ENCODE measurements at places on chromosomes 7 and 10.

- DNase-seq: no peak
Observed at GRCh38 chr10:34403512-34403911, 411.6 kb downstream of the PARD3 start.

DNA sequence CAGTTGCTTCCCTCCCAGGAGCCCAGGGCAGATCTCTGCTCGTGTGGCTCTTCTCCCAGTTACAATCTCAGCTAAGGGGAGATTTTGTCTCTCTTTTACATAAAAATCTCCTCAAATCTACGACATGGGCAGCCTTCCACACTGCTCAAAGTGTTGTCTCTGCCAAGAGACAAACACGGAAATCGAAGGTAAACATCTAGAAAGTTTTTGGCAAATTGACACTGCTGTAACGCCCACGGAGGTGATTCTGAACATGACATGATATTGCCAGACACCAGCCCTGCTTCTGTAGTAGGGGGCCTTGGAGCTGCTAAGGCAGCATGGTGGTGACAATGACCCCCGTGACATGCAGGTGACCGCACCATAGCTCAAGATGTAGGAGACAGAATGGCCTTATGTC lies 128.3 kb downstream of the CCDC3 start:
- no peak for DNase-seq

GRCh38 chr10:124279882-124280281 lies 138.8 kb downstream of the OAT start:
- no peak for DNase-seq

- DNase-seq: no peak
Observed at GRCh38 chr10:23418051-23418681, 20.7 kb upstream of the OTUD1 start.

DNA sequence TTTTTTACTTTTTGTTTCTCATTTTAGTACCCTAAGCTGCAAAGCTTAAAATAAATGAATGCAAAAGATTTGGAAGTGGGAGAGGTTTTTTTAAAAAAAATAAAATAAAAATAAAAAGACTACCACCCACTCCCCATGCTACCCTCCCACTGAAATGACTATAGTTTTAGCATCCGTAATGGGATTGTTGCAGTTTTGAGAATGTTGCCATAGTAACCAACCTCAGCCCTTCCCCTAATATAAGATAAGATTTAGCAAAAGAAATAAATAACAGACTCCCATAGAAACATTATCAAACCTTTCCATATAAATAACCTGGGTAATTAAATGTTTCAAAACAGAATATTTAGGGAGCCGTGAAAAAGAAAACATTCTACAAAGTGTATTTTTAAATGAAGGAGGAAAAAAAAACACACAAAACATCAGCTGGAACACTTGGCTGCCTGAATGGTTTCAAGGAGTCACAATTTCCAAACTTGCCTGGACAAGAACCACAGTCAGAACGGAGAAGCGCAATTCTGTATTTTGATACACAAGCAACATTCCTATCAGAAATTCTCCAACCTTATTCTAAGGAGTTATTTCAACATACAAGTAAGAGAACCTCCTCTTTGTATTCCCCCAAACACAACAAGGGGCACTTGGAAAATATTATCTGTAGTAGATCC lies 57.4 kb downstream of the DGKI start:
- DNase-seq: no peak

- DNase-seq: no peak
Observed at GRCh38 chr7:15400440-15400839, 161.4 kb downstream of the AGMO start.

DNA sequence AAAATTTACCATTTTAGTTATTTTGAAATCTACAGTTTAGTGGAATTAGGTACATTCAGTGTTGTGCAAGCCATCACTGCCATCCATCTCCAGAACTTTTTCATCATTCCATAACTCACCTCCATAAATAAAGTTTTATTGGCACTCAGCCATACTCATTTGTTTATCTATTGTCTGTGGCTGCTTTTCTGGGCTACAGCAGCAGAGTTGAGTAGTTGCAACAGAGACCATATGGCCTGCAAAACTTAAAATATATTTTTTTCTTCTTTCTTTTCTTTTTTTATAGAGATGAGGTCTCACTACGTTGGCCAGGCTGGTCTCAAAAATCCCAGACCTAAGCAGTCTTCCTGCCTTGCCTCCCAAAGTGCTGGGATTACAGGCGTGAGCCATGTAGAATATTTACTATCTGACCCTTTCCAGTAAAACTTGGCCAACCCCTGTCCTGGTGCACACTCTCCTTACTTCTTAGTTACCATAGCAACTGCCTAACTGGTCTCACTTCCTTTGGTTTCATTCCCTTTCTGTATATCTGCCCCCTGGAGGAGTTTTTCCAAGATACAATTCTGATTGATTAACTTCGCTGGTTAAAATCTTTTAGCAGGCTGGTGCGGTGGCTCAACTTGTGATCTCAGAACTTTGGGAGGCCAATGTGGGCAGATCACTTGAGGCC lies 133.2 kb downstream of the CUX1 start:
- DNase-seq: peak; percentile 92

DNA sequence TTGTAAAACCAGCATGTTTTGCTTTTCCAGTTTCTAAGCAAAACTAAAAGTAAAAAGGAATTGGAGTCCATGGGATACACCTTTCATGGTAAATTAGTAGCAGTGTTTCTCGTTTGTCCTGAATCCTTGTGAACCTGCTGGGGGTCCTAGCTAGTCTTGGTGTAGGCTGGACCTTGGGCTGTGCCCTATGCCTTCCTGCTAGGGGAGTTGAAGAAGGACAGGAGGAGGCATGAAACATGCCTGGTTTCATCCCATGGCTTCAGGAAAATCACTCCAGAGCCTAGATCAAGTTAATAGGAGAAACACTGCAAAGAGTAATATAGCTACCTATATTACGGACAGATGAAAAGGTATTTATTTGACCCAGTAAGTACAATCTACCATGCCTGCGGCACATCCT lies 41.1 kb upstream of the GDF10 start:
- DNase-seq: no peak

DNA sequence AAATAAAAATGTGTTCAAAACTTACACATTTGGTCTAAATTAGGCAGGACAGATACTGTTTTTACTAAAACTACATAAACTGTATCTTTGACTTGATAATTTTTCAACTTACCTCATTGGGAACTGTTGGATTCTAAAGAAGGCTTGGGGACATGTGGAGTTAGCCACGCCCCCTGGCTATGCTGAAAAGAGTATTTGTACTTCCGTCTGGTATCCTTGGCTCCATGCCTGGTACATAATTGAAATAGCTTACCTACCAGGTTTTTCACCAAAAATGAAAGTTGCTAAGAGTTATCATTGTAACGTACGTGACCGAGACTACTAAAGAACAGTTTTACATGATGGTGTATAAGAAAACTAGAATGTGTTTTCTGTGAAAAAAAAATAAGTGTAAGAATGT lies 604.8 kb upstream of the IGFBP3 start:
- DNase-seq: peak; percentile 48

- DNase-seq: no peak
Observed at GRCh38 chr10:508726-509125, 180.7 kb downstream of the DIP2C start.

GRCh38 chr10:59323831-59324401 lies 38.4 kb downstream of the FAM13C start:
- no peak for DNase-seq

DNA sequence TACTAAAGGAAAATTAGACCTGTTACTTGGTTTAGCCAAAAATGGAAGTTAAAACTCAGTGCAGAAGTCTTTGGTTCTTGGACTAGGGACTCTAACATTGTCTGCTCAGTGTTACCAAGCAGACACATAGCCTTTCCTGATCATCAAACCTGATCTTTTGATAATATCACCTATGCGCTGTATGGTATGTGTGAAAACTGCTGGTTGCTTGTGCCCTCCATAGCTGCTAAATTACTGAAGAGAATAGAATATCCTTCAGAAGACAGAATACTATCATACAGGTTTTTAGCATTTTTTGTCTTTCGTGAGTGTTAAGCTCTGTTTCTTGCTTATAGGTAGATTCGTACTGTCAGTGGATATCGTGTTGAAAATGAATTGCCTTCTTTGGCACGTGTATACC lies 68.7 kb downstream of the ST7 start:
- DNase-seq: no peak

DNA sequence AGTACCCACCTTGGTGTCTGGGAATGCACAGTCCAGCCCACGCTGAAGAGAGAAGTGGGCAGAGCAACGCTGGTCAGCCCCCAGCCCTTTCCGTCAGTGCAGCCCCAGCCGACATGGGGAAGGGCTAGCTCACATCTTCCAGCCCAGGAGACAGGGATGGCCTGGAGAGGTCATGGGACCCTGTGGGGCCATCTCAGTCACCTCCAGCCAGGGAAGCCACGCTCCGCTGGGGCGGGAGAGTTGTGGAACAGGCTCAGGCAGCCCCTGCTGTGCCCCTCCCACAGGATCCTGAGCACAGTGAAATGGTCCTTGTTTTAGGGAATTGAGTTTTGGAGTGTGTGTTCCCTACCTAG lies 85.1 kb downstream of the PAXIP1 start:
- no peak for DNase-seq

- peak; percentile 76 for DNase-seq
Observed at GRCh38 chr10:52283174-52283573, 30.9 kb upstream of the DKK1 start.

GRCh38 chr10:21022821-21023220 lies 125.7 kb upstream of the NEBL start:
- peak; percentile 73 for DNase-seq

GRCh38 chr7:54145716-54146115 lies 396.5 kb upstream of the VSTM2A start:
- DNase-seq: no peak

DNA sequence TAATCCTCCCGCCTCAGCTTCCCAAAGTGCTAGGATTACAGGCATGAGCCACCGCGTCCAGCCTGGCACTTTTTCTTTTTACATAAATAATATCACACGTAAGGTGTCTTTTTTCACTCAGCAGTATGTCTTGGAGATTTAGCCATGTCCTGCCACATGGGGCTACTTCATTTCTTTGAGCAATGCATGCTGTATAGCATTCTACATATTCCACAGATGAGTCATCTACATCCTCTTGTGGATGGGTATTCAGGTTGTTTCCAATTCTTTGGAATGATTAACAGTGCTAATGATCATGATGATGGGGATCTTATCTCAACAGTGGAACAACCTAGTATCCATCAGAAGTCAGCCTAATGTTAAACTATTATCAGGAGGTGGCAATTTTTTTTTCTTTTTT lies 50.8 kb downstream of the ZNF503 start:
- peak; percentile 40 for DNase-seq

DNA sequence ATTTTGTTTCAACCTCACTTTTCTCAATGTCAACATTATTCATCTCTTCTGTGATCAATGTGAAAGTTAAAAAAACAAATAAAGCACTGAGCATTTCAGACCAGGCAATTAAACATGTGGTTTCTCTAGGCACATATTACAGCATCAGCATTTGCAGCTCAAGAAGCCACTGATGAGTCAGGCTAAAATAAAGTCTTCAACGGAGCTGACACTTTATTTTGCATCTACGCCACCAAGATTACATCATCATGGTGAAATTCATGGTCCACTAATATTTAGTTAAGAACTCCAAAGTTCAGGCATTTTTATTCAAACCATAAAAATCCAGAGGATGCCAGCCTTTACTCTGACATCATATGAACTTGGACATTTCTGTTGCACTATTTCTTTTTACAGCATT lies 33.0 kb downstream of the MAGI2 start:
- DNase-seq: peak; percentile 75

DNA sequence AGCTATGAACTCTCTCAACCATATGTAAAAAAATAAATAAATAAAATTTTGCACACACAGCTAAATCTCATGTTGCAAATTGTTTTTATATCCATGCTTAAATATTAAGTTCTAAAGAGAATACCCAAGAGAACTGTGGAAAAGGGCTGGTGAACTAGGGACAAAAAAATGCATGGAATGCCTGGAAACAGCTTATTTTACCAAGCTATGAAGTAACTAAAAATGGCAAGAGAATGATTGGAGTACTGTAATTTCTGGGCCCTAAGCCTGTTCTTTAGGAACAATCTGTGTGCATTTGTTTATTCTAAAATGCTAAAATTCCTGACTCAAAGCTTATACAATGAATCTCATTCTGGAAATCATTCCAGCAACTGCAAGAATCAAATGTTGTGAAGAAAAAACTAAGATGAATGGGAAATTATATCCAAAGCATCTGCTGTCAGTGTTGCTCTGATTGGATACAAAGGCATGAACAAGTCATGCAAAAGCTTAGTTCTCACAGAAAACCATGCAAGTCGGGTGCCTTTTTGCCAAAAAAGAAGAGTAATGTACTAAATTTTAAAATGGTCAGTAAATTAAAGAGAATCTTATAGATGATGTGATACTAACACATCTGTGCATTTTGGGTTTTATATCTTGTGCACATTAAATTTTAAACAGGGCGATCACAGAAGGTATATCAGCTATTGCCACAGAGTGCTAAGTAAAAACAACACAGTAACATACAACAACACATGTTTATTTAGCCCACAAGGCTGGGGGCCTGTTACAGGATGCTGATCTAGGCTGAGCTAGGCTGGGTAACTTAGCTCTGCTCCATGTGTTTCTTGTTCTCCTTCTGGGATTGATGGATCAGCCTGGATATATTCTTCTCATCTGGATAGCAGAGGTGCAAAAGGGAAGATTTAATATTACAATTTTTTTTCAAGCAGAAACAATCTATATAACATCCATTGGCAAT lies 453.5 kb upstream of the SEMA3A start:
- DNase-seq: peak; percentile 89

DNA sequence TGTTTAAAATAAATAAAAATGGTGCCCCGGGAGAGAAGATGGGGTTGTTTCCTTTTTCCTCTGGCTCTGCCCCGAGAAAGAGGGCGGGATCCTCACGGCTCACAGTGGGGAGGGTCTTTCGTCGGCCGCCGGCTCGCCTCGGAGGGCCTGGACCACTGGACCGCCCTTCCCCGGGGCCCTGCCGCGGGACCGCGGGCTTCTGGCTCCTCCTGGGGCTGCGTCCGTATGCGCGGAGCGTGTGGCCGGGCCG lies 3.5 kb upstream of the IGF2BP3 start:
- DNase-seq: no peak

DNA sequence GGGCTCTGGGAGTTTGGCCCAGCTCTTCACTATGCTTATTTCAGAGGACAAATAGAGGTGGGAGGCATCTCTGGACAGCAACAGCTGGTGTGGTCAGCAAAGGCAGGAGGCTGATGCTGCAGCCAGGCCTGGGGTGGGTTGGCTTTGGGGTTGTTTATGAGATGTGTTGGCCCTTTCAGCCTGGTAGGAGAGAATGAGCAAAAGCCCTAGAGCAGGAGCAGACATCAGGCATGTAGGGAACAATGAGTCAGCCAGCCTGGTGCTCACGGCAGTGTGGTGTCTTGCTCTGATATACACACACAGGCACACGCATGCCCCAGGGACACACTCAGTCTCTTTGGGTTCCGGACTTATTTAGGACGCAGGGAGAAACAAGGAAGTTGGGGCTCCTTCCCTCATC lies 157.1 kb downstream of the PRKCQ start:
- DNase-seq: no peak

GRCh38 chr7:24910551-24911212 lies 69.3 kb downstream of the OSBPL3 start:
- DNase-seq: no peak

Measured in cardiac fibroblast (primary cell).